Stimulated activated CD8-positive, alpha-beta memory T cell treated with anti-CD3 and anti-CD28 coated beads, Interleukin-4, amount 100 ng/mL, for 1 hour (primary cell): ENCODE measurements at places on chromosomes 3 and 15.

DNA sequence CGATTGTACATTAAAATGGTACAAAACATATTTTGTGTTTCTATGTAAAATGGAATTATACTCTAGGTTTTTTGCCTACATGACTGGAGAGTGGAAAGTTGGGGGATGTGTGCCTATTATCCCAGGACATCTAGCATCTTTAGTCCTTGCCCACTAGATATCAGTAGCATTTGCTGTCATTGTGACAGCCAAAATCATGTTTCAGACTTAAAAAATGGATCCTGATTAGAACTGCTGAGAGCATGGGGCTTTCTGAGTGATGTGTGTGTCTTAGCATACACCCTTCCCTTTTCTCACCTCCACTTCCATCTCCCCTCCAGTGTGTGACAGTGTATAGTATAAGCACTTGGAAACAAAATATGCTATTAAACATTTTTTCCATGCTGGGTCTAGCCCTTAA lies 13.3 kb downstream of the ARMC8 start:
- no peak for DNase-seq

- no peak for DNase-seq
These were observed 775.9 kb downstream of the AGBL1 start for GRCh38 chr15:86855307-86856291.

DNA sequence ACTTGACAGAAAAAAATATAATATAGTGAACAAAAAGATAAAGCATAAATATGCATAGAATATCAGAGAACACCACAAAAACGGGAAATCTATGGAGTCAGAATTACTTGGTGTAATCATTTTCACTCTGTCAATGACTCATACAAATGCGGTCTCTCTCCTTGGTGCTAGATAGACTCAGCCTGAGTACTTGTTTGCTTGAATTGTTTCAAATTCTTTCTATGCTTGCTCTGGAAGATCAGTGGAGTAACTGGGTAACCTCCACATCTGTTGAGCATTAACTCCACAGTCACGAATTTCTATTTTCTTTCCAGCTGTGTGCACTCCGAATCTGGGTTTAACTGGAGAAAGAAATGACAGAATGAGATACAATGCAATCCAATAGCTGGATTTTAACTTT lies 760.4 kb downstream of the ZPLD1 start:
- DNase-seq, result no peak

DNA sequence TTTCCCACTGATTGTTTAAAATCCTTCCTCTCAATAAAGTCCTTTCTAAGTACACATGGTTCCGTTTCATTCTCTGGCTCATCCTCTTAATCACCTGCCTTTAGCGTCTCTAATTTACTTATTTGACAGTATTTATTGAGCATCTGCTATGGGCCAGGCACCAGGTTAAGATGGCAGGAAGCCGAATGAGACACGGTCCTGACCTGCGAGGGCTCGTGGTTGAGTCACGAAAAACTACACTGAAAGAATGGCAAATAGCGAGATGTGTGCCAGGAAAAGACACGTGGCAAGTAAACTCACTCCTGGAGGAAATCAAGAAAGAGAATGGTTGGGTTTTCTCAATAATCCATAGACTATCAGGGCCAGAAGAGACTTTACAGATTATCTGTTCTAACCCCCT lies 60.9 kb downstream of the HES1 start:
- DNase-seq, result no peak

DNA sequence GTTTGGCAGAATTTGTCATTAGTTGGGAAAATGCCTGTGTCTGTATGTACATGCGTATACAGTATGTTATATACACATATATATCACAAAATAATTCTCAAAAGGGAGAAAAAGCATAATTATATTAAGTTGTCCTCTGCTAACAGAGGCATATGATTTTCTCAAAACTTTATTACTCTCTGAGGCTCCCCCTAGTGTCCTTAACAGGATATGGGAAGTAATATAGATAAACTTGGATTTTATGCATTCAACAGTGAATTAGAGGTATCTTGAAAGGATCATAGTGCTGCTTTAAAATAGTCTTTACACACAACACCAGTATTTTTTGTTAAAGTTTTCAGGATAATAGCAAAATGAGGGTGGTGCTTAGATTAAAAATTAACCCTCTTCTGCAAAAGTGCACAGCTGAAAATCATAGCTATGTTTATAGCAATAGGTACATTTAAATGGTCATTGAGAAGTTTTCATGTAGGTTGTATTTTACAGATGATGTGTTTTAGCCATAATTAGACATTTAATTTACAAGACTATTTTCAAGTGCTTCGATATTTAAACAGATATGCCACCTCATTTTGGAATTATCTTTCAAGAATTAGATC lies 454.0 kb upstream of the ROBO2 start:
- no peak for DNase-seq

- DNase-seq, result no peak
These were observed 64.0 kb downstream of the USP13 start for GRCh38 chr3:179716811-179717210.

GRCh38 chr3:161264852-161265251 lies 43.7 kb downstream of the NMD3 start:
- DNase-seq, result no peak

- DNase-seq, result no peak
These were observed 15.1 kb downstream of the MYO5C start for GRCh38 chr15:52280326-52281084.

- no peak for DNase-seq
These were observed 405.8 kb upstream of the SUCLG2 start for GRCh38 chr3:68060191-68060590.

- DNase-seq, result no peak
These were observed 36.0 kb downstream of the AQR start for GRCh38 chr15:34933432-34933975.

DNA sequence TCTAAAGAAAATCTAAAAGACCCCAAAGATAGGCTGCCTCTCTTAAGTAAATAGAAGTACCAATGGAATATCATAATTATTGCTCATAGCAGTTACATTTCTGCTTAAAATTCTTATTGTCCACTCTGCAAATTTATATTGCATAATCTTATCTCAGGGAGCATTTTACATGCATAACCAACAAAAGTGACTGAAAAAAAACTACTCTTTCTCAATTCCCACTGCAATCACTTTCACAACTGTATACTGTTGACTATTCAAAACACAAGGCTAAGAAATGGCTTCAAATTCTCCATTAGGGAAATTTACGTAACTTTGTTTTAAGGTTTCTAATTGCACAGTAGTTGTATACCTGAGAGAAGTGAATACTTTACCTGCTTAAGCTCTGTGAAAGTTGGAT lies 56.3 kb downstream of the HMG20A start:
- no peak for DNase-seq

DNA sequence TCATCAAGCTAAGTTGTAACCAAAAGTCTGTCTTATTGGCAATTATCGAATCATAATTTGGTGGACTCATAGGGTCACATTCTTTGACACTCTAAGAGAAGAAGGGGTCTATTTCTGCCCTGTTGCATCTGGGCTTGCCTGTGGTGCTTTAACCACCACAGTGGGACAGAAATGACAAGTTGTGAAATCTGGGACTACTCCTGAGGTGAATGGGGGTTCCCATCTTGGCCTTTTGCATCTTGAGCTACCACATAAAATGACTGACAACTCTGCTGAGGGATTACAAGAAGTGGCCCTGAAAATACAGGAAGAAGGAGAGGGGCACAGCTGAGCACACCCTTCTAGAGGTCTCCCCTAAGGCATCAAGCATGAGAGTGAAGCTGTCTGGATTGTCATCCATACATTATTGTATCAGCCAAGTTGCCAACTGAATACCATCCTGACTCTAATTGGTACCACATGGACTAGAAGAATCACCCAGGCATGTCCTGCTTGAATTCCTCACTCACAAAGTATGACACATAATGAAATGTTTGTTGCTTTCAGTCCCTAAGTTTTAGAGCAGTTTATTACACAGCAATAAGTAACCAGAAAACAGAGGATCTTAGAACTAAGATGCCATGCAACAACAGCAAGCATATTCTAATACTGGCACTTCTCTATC lies 306.5 kb downstream of the ROBO1 start:
- DNase-seq, result no peak

DNA sequence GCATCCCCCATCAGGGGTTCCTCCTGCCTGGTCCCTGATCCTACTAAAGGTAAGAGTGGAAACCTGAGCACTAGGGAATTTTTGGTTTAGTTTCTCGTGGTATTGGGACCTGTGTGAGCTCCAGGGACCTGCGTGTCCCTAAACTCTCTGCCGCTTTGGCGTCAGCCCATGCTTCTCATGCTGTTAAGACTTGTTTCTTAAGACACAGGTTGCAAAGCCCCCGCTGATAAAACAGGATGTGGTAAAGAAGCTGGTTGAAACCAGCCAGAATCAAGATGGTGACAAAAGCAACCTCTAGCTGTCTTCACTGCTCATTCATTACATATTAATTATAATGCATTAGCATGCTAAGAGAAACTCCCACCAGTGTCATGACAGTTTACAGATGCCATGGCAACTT lies 64.6 kb downstream of the LYZL4 start:
- no peak for DNase-seq

DNA sequence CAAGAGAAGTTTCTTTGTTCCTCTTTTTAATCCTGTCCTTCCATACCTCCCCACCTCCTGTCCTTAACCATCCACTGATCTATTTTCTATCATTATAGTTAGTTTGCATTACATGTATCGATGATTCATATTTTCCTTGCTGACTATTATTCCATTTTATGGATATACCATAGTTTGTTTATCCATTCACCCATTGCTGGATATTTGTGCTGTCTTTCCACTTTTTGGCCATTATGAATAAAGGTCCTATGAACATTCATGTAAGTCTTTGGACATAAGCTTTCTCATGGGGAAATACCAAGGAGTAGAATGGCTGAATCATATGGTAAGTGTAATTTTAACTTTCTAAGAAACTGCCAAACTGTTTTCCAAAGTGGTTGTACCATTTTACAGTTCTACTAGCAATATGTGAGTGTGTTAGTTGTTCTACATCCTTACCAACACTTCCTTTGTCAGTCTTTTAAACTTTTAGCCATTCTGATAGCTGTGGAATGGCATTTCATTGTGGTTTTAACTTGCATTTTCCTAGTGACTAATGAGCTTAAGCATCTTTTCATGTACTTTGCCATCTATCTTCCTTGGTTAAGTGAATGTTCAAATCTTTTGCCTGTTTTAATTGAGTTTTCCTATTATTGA lies 11.7 kb downstream of the ATP6V1A start:
- no peak for DNase-seq

GRCh38 chr3:112293368-112294321 lies at the start of gene SLC9C1:
SLC9C1 (minus strand) TSS chr3:112294216; CDS start chr3:112286791, 7,425 bp downstream.
- DNase-seq, result no peak

- no peak for DNase-seq
These were observed 396.5 kb downstream of the FHIT start for GRCh38 chr3:60854791-60855190.

DNA sequence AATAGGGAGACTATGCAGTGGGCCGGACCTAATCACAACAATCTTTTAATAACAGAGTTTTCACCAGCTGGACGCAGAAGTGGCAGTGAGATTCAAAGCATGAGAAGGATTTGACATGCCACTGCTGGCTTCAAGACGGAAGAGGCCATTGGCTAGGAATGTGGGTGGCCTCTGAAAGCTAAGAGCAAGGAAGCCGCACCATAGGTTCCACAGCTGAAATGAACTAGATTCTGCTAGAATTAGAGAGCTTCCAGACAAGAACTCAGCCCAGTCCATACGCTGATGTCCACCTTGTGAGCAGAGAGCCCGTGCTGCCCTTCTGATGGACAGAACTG lies 6.9 kb upstream of the NCBP2 start:
- no peak for DNase-seq

DNA sequence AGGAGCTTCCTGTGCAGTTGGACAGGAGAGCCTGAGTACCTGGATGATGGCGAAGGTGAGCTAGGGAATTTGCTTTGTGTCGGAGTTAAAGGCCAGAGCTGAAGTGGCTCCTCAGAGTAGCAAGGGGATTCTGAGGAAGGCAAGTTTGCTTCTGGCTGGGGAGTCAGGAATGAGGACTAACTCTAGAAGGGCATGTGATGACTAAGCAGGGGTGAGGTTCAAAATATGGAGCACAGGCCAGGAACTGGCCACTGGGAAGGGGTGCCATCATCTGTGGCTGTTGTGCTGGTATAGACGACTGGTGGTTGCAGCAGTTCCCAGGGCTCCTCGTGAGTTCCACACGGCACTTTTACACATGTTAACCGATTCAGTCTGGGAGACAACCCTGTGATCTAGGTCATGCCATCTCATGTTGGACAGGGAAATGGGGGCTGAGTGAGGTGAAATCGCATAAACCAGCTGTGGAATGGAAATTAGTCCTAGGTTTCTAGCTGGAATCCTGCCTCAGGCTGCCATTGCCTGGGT lies 100.8 kb downstream of the EEFSEC start:
- DNase-seq, result no peak

- no peak for DNase-seq
These were observed 19.5 kb downstream of the MRAS start for GRCh38 chr3:138367911-138368310.

DNA sequence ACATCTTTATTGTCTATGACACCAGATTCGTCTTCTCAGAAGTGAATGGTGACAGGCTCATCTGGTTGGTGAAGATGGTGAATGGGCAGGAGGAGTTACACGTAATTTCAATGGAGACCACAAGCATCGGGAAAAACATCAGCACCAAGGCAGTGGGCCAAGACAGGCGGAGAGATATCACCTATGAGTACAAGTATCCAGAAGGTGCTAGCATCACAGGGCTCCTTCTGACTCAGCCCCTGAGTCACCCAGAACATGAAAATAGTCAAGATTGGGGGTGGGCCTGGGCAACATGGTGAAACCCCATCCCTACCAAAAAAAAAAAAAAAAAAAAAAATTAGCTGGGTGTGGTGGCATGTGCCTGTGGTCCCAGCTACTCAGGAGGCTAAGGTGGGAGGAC lies 32.6 kb downstream of the TGM4 start:
- DNase-seq, result no peak

GRCh38 chr3:160200353-160200752 lies 24.9 kb upstream of the C3orf80 start:
- DNase-seq, result no peak
